Suprapubic skin (tissue), 4 donors: ENCODE measurements at places on chromosomes 3 and 15.

DNA sequence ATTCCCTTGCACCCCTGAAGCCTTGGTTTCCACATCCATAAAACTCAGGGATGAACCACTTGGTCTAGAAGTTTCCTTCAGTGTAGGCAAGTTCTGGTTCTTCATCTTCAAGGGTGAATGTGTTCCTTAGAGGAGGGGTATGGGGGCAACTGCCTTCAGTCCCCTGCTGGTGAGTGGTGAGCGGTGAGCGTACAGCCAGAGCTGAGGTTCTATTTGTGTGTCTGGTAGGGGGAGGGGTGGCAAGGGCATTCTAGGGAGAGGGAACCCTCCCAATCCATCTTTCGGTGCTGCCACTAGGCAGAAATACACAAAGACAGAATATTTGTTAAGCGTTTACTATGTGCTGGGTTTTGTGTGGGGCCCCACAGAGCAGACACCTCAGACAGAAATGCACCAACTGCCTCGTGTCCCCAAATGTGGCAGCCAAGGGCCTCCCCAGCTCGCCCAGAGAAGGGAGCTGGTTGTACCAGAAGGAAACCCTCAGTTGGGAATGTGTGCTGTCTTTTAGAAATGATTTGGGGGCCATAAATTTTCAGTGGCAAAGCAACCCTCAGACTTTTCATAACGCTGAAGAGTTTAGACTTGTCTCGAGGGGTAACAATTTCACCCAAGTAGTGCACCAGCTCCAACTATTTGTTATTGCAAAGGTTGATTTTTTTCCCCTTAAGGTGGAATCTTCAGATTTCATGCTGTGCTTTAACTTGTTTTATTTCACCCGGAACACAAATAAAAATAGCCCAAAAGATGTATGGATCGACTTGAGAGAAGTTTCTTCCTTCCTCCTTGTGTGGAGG, 137.6 kb downstream of the FBLN2 start:
- DNase-seq = no peak

- DNase-seq = no peak
Observed at GRCh38 chr15:46413799-46414198, 779.0 kb downstream of the SQOR start.

GRCh38 chr3:111872979-111873378, 13.9 kb downstream of the PHLDB2 start:
- DNase-seq = no peak

DNA sequence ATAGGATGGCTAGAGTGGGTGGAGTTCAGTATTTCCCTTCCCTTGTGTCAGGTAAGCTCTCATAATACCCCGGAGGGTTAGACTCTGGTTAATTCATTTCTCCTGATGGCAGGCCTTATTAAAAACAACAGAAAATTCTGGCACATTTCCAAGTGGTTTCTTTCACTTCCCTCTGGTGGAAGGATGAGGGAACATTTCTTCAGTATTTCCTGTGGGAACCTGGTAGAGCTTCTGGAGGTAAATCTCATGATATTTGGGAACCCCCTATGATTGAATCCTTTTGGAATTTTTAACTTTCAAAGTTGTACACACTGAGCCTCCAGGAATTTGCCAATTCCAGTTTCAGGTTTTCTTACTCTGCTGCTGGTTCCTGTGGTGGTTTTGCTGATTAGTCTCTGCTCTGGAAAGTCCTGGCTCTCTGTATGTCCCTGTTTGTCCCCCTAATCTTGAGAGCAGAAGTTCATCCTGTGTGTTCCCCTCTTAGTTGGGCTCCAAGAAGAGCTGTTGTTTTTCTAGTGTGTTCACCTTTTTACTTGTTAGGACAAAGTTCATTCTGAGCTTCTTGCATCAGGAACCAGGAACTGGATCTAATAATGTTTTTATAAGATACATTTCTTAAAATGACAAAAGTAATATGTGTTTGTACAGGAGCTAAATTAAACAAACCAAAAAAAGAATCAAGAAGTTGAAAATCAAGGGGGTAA, 12.1 kb downstream of the CHRNA7 start:
- no peak for DNase-seq

DNA sequence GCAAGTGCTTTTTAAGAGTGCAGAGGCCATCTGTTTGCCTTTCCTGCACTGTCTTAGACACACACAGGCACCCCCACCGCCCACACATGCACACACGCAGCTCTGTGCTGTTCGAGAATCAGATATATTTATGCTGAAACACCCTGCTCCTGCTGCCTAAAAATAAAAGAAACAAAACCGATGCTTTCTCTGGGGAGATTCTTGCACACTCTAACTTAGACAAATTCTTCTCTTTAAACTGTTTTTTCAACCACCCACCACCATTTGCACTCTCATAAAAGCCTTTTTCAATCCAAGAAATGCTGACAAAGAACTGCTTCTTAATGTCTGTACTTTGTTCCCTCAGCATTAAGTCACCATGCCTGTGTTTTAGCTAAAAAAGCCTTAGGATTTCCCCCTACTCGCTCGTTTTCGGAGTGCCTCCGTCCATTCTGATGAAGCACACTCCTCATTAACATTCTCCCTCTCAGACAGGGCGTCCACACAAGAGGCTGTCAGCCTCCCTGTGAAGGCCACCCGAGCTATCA, 26.2 kb downstream of the SLC12A8 start:
- DNase-seq = no peak

DNA sequence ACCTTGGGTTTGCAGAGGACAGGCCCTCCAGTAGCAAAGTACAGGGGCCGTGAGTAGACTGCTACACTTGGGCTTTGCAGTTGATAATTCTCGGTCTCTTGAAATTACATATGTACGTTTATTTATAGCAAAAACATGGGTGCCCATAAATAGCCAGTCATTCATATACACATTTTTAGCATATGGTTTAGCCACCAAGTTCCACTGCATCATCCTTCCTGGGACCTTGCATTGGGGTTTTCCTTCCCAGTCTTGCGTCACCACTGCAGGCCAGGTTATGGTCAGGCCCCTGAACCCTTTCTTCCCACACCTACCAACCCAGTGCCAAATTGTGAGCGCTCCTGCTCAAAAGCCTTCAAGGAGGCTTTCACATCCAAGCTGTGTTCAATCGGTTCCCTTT, 12.7 kb downstream of the KLHL25 start:
- DNase-seq = no peak

DNA sequence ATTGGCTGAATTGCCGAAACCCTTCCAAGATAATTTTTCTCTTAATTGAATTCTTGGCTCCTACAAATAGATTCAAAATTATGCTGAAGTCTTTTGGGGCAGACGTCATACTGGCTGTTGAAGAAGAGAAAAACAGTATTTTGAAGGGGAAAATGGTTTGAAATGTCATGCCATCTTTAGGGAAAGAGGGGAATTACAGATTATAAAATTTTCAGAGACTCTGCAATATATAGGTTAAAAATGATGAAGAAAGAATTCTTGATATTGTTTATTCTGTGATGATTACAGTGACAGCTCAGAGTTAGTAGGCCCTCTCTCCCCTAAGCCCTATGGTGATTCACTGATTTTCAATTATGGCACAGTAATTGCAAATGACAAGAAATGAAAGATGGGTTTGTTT, 86.1 kb downstream of the CGNL1 start:
- no peak for DNase-seq

DNA sequence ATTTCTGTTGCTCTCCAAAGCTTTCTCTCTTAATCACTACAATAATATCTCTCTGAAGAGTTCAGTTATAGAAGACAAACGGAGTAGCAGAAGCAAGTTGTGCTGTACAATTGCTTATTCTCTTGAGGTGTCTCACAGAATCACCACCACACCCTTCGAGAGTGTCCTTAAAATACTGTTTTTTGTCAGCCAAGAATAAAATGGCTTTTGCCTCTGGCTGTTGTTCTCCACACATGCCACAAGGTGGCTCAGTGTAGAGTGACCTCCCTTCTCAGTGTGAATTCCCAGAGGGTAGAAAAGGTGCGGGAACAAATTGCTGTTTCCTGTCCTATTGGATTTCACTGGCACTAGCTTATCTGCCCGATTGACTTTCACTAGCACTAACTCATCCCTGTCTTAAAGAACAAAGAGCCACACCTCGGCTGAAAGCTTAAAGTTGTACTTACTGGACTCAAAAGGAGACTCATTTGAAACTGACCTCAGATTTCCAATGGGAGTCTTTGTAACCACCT, 134.2 kb upstream of the SATB1 start:
- DNase-seq = no peak

- no peak for DNase-seq
Observed at GRCh38 chr3:4841776-4842440, 137.3 kb upstream of the BHLHE40 start.

GRCh38 chr15:45205192-45205591, 17.4 kb upstream of the SHF start:
- no peak for DNase-seq

DNA sequence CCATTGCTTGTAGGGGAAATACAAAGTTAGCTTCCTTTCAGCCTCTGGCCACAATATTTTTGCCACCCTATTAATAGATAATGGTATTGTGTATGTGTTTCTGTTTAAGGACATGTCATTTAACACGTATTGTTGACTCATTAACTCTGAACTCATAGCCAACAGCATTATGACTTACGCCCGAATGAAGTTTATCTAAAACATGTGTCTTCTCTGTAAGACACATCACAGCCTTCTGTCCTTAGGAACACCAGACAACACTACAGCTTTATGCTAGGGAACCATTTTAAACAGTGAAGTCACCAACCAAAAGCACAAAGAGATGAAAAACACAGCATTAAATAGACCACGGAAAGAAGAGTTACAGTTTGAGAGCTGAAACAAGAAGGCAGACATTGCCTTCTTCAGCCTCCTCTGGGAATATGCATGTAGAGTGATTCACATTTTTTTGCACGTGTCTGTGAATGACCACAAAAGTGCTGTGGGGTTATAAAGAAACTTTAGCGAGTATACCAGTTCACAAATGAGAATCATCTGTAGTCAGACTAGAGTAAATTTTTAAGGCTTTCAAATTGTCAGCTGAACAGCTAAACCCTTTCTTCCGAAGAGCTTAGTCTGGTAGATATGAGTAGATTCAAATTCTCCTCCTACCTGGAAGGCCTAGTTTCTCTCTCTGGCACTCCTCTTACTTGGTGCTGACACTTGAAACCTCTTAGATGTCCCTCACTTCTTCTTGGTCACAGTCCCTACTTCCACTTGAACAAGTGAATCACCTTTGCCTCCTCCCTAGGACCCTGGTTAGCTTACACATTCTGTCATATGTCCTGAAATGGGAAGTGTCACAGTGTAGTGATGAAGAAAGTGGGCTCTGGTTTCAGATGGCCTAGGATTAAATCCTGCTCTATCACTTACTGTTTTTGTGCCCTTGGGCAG, 32.2 kb downstream of the MCTP2 start:
- DNase-seq = no peak

GRCh38 chr3:66439666-66440344, 61.0 kb downstream of the LRIG1 start:
- no peak for DNase-seq

GRCh38 chr3:86788371-86788770, 202.6 kb downstream of the VGLL3 start:
- no peak for DNase-seq

GRCh38 chr3:103083848-103084631, 649.2 kb downstream of the ZPLD1 start:
- no peak for DNase-seq

DNA sequence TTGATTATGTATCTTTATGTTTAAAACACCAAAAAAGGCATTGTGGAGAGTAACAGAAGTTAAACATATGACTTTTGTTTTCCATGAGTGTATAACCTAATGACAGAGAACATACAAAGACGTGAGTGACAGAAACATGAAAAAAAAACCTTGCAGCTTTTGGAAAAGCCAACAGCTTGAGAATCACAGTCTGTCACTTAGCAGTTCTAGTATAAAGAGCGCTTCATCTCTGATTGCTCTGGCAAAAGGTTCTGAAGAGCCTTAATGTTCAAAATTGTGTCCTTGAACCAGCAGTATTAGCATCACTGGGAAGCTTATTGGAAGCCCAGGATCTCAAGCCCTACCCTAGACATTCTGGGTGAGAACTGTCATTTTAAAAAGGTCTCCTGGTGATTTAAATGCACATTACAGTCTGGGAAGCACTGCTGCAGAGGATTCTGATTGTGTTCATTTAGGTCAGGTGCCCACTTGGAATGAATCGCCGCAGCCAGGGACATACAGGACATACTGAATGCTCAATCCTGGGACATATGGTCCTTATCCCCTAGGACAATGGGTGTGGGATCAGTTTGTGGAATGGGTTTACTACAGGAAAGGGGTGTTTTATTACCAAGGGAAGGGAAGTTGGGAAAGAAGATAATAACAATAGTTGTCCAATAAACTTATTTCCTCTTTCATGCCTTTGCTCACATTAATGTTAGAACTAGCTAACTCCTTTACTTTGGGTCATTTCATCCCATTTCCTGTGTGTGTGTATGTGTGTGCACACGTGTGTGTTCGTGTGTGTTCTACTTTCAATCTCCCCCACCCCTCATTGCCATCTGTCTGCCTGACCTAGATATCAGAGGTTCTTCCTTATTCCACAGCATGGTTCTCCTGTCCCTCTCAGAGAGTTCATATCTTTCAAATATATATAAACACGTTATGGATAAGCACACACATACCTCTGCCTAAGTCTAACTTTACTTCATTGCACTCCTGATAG, 55.0 kb downstream of the LRRC49 start:
- DNase-seq = no peak

- DNase-seq = no peak
Observed at GRCh38 chr3:152104847-152105415, 163.8 kb upstream of the MBNL1 start.

DNA sequence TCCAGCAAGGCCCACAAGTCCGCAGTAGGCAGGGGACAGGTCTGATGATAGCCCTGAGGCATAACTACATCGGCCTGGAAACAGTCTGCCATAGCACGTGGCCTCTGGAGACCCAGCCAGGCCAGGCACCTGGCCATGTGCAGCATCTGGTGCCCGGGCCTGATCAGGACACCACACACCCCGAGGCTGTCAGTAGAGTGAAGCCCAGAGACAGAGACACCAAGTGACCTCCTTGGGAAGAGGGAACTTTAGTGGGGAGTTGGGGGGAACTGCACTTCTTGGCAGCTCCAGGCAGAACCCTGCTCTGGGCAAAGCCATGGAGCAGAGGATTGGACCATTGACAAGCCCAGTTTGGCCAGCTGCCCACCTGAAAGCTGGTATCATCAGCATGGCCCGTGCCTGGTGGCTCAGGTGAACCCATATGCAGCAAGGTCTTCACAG, 1.2 kb downstream of the SHISA5 start:
- DNase-seq = no peak

- DNase-seq = no peak
Observed at GRCh38 chr3:185215873-185216606, 37.8 kb downstream of the EHHADH start.

DNA sequence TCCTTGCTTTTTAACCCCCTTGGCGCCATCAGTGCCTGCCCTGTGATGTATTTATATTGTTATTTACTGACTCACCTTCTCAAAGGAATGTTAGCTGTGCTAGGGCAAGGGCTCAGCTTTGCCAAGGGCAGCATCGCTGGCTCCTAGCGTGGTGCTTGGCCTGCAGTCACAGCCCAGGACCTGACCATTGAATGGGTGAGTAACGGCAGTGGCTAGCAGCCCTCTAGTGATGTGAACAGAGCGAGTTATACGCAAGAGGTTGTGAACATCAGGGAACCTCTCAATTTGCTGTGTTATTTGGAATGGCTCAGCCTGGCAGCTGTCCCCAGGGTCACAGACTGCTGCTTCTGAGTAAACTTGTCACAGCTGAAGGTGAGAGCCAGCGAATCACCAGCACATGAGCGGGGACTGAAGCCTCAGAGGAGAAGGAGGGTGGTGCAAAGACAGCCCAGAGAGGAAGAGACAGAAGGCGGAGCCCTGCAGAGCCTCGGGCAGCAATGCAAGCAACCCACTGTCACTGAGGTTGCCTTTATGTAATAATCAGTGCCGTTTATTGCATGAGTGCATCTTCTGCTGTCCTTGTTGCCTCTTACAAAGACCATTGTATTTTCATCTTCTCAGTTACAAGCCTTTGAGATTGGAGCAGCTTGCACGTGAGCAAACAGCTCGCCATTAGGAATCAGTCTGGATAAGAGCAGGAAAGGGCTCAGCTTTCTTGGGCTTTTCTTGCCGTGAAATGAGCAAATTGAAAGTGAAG, 158.3 kb downstream of the SLCO3A1 start:
- DNase-seq = no peak
